Thymus (tissue), 14 donors: ENCODE measurements at places on chromosomes 6 and 20. TPM values are rescaled to one million over a fixed set of nuclear protein-coding genes. Genes with fewer than 3 reads are reported as not detected.

The SLC26A8 gene
- total RNA-seq, result 0.09 TPM

The TJAP1 gene
- 10.1 TPM for total RNA-seq

The SLC4A11 gene
- total RNA-seq, result 0.14 TPM

The WFDC2 gene
- 5.6 TPM for total RNA-seq

The FNDC11 gene
- total RNA-seq, result 1.1 TPM

The DZANK1 gene
- total RNA-seq, result 1.0 TPM

DNA sequence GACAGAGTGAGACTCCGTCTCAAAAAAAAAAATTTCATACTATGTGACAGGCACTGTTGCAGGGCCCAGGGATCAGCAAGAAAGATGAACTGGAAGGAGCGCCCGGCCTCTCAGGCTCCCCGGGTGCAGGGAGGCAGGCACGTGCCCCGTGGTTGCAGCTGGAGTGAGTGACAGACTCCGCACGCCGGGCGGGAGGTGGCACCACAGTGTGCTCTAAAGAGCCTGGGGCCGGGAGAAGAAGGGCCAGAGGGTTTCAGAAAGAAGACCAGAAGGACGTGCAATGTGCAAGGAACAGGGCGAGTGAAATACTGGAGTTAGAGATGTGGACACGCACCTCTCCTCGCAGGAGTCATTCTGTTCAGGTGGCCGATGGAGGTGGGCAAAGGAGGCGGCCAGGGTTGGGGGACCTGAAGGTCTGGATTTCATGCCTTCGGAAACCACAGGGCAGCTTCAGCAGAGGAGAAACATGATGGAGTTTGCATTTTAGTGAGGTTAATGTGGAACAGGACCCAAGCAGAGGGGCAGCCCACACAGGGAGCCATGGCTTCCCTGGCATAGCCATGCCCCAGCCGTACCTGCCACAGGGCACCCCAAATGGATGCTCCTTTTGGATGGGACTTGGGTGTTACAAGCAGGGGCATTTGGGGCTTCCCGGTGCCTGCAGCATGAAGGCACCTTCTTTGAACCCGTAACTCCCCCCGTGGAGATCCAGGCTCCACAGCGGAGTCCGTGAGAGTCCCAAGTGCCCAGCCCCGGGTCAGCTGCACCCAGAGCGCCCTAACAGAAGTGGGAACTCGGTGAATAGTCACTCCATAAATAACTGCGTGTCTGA is 226.2 kb downstream of the ERMARD start:
- no peak for DNase-seq

DNA sequence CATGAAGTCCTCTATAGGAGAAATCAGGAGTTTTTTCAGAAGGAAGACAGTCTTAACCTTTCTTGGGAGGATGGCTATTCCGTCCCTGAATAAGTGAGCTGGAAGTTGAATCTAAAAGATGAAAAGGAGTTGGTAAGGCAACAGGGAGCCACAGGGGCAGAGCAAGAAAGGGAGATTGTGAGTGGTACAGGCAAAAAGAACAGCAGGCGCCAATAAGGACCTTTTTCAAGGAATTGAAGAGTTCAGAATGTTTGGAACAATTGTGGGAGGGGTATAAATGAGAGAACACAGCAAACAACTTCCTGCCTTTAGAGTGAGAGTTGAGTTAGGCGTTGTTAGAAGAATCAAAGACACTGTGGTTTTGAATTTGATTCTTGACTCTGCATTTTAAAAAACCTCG is 1003.7 kb downstream of the EPHA7 start:
- no peak for DNase-seq

DNA sequence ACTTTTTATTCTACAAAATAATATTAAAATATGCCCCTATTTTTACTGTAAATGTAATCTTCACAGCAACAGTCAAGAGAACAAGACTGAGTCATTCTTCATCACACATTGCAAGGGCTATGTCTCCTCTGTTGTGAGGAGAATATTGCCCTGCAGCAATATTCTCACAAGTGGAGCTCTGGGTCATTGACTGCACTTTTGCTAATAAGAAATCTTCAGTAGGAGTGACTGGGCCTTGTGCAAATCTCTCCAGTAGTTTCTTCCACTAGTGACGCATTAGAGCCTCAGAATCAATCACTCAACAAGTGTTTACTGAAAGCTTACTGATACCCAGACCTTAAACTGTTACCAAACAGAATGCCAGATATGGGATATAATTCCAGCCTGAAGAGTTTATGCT is 49.1 kb downstream of the LAMA2 start:
- no peak for DNase-seq

DNA sequence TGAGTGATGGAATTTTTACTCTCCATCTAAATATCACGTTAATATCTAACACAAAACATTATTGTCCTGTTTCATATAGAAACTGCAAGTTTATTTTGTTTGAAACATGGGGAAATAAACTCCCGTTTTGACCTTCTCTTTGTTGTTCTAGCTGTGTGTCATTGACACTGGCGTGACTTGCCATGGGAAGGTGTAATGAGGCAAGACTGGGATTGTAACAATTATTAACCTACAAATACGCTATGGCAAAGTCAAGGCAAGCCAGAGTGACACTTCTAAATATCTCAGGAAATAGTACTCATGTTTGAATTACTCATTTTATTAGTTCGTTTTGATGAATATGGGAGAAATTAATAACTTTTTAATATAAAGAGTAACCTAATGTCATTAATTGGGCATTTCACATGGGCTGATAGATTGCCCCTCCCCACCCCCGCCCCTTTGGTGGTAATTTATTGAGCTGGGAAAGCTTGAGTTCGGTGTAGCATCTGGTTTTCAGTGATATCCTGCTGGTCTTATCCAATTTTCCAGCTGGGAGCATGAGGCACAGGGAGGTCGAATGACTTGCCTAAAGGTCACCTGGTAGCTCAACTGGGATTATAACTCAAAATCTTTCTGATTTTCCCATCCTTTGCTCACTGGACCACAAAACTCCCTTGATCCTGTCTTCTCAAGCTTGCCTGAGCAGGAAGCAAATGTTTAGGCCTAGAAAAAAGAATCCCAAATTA is 380.6 kb upstream of the JAG1 start:
- DNase-seq, result no peak

- no peak for DNase-seq
These were observed 487.3 kb upstream of the JARID2 start for GRCh38 chr6:14758421-14759081.

DNA sequence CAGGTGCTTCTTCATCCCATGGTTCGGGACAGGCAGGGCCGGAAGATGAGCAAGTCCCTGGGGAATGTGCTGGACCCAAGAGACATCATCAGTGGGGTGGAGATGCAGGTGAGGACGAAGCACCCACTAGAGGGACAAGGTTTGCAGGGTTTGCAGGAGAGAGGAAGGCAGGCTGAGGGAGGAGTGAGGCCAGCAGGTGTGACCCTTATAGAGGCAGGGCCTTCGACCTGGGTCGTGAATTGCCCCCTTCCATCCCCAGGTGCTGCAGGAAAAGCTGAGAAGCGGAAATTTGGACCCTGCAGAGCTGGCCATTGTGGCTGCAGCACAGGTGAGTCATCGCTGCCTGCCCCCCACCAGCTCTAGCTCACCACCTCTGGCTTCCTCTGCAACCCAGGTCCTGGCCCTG is 8.4 kb downstream of the VARS2 start:
- DNase-seq, result no peak

DNA sequence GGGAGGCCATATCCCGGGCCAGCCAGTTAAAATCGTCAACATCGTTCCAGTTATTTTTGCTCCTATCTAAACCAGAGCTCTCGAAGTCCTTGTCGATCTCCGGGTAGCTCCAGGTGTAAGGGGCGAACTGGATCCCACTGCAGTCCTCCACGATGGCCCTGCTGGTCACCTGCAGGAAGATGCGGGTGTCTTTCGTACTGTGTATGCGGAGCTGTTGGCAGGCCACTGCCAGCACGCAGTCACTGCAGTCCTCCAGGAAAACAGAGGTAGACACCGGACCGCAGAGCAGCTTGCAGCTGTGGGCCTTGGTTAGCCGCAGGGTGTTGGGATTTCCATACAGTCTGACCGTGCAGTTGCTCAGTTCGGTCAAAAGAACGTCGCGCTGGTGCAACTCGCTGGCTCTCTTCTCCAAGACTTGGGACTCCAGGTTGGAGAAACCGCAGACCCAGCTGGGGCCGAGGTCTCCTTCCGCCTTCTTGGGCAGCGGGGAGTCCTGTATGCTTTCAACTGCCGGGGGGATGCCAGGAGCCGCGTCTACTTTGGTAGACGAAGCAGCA is 742 bp downstream of the TBCC start:
- peak; percentile 65 for DNase-seq

- DNase-seq, result no peak
These were observed 183.5 kb upstream of the PCSK2 start for GRCh38 chr20:17043323-17043722.

DNA sequence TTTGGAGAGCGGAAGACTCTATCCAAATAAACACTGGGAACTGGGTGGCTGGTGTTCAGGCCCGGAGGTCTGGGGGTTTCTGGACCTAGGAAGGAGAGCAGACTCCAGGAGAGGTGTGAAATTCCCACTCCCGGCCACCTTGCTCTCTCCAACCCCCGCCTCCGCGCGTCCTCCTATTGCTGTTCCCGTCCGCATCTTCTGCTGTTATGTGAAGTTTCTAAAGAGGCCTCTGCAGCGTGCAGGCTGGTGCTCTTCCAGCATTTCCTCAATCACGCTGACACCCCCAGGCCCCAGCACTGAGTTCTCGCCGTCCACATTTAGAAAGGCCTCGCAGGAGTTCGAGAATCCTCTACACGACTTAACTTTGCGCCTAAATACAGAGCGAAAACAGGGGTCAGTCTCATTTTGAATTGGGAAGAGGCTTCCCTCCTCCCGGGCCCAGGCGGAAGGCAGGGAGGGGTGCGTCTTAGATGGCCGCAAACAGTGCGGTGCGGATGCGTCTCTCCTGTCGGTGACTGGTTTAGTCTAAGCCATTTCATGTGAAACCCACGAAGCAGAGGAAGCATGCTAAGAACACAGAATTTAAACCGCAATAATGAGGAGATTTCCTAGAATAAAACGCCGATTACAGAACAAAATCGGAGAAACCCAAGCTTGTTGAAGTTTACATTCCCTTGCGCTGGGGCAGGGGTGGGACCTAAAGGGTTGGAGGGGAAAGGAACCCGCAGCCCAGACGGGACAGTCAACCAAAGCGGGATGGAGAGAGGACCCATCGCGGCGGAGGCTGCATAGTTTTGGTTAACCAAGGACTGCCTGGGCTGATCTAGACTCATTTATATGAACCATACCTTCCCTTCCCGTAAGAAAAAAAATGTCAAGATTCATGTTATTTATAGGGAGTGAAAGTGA is 4.0 kb upstream of the FOXF2 start:
- DNase-seq, result no peak

DNA sequence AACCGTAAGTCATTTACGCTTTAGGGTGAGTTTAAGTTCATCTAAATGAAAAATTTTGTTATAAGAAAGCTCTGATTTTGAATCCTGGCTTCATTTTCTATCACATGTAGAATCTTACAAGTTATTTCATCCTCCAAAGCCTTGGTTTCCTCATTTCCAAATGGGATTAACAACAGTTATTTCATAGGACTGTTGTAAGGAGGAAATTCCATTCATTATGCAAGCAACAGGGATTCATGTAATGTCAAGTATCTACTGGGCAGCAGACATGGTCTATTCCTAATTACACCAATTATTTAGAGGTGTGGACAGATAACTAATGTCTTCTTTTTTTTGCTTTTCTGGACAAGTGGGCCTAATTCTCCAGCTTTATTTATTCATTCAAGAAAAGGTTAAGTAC is 154.0 kb downstream of the PDSS2 start:
- no peak for DNase-seq

DNA sequence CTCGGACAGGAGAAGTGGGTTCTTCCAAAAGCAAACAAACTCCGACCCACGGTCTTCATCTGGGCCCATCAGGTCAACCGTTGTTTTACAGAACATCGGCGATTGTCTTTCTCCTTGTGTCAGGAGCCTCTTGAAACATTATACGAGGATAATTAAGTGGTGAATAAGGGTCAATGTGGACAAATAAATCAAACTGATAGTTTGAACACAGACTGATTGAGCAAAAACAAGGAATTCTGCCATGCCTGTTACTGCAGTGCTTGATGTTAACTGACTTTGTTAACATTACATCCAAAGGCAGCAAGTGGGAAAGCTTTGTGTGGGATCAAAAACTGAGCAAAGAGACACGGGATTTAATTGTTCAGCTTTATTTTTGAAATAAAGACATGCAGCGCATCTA is 101.1 kb upstream of the IFNGR1 start:
- DNase-seq, result no peak

DNA sequence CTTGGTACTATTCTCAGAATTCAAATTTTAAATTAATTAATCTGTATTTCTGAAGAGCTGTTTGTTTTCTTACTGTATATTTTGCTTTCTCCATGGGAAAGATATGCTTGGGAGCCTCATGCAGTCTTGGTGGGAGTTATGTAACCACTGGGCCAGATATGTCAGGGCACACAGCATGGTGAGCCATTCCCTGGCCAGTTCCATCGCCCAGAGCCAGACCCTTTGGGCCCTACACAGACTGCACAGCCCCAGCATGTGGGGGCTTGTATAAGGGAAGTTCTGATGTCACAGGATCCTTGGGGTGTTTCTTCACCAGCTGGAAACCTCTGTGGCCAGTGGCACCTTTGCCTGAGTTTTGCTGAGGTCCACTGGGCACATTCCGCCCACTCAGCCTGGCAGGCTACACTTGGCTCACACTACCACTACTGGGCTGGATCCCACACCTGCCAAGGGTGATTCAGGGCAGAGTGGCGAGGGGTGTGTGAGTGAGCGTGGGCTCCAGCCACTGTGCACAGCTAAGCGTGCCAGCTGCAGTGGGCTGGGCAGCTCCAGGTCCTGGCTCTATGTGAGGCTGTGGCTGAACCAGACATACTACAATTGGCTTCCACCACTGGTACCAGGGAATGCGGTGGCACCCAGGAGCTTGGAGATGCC is 293.5 kb downstream of the ARHGAP18 start:
- no peak for DNase-seq

DNA sequence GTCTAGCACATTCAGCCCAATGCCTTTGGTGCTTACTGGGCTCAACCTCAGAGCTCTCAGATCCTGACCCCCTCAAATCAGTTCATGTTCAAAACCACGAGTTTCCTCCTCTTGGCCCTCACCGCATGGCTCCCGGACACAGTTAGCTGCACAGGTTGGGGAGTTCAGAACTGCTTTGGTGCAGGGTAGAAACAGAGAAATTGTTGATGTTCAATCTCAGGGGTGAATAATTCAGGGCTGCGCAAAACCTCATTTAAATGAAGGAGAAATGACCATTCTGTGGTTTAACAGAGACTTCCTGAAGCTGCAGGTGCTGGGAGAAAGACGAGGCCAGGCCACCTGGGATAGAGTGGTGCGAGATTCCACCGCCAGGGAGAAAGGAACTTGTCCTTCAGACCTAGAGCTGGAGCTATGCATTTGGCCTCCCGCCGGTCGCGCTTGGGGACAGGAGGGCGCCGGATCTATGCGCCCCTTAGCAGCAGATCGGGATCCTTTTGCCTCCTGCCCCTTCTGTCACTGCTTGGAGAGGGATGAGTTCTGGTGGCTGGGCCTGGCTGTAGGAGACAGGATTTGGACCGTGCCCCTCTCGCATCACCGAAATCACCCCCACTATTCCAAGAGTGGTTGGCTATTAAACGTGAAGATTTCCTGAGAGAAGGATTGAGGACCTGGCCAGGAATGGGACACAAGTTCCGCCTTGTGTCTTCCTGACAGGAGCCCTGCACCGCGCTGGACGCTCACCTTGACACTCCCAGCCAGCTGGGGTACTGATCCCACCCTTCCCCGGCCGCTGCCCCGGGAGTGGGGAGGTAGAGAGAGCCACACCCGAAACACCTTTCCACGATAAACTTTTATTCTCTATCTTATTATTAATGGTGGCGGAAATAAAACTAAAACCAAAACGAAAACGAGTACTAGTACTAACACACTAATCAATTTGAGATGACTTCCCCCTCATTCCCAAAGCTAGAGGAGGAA is 767 bp upstream of the PAX1 start:
- DNase-seq, result no peak

GRCh38 chr6:149459761-149460160 is 25.1 kb downstream of the ZC3H12D start:
- no peak for DNase-seq
